Activated T-cell treated with anti-CD3 and anti-CD28 coated beads for 1 hour (primary cell): ENCODE measurements at places on chromosomes 12 and 14.

- DNase-seq, result no peak
Measured at GRCh38 chr12:68121143-68121542, 38.4 kb downstream of the IFNG start.

- no peak for DNase-seq
Measured at GRCh38 chr12:92900941-92901340, 28.2 kb downstream of the EEA1 start.

- no peak for DNase-seq
Measured at GRCh38 chr14:20775043-20775442, 6.0 kb upstream of the RNASE6 start.

GRCh38 chr12:90304231-90304630, 595.6 kb upstream of the ATP2B1 start:
- DNase-seq, result no peak
